Activated naive CD8-positive, alpha-beta T cell treated with anti-CD3 and anti-CD28 coated beads, Interleukin-2, amount 50 U/mL, for 24 hours (primary cell): ENCODE measurements at places on chromosomes 7 and 10.
A peak's percentile ranks its signal among the peaks of the same experiment; 100 is the strongest.

- DNase-seq, result no peak
Measured at GRCh38 chr7:102836191-102836919, 76.4 kb upstream of the LRRC17 start.

DNA sequence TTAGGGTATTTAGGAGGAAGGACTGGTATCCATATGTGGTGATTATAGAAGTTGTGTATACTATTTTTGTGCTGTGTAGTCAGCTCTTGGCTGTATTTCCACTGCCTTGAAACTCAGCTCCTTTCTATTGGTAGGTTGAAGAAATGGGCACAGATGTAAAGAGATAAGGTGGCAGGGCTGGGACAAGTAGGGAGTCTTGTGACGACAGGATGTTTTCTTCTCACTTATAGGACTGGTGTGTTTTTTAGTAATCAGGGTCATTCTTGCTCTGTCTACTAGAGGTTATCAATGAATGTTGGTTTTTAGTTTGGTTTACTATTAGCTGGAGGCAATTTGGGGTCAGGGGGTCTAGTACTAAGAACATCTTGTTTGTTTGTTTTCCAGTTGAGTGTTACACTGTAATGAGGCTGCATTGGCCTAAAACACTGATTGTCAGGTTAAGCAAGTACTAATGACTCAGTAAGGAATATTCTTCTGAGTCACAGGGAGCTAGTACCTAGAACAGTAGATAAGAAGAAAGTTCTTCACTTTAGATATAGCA lies 11.8 kb downstream of the UBN2 start:
- no peak for DNase-seq

DNA sequence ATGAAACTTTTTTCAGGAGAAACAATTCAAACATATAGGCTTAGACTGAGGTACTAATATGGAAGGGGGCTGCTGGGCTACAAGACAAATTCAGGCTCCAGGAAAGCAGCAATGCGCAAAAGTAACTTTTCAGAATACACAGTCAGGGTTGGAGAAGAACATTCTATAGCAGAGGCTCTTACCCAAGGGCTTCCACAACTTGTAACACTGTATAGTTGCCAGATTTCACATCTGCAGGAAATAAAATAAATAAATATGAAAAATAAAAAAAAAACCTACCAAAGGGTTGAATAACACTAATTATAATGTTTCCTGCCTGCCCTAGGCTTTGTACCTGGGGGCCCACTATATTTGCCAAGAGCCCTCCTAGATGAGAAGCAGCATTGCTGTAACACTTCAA lies 14.3 kb downstream of the MMS19 start:
- DNase-seq, result no peak

DNA sequence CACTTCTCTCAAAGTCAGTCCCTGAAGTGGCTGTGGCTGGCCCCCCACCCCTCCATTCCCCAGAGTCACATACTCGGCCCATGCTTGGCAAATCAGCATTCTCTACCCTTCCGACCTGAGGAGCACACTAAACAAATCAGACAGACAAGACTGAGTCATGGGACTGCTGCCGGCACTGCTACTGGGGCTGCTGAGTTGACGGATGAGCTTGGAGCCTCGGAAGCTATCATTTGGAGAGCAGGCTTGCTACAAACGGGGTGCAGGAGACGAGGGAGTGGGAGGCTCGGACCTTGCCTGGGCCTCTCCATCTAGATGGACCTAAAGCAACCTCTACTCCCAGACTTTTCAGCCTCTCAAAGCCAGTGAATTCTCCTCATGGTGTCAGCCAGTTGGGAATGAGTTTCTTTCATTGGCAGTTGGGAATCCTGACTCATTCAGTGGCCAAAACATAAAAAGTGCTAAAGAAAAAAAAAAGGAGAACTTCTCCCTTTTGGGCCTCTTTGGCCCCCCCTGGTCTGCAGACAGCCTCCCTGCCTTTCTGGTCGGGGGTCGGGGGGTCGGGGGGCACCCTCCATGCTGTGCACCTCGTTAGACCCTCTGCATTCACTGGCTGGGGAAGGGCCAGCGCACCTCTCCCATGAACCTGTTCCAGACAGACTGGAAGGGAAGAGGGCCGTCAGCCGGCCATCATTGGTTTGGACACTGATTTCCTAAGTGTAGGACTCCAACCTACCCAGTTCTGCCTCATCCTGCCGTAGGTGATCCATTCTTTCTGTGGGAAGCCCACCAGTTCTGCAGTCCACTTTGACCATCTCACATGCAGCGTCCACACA lies 52.3 kb upstream of the COL13A1 start:
- no peak for DNase-seq

- no peak for DNase-seq
Measured at GRCh38 chr10:101130984-101131961, at the start of gene TLX1. TLX1 (plus strand) TSS chr10:101131300; CDS start chr10:101131542, 242 bp downstream.

DNA sequence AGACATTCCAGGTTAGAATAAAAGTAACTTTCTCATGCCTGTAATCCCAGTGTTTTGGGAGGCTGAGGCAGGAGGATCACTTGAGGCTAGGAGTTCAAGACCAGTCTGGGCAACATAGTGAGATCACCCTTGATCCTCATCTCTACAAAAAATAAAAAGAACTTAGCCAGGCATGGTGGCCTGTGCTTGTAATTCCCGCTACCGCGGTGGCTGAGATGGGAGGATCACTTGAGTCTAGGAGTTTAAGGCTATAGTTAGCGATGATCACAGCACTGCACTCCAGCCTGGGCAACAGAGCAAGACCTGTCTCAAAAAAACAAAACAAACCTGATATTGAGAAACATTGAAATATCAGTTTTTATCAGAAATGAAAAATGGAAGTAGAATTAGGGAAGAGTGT lies 4.6 kb downstream of the TET1 start:
- DNase-seq, result no peak

DNA sequence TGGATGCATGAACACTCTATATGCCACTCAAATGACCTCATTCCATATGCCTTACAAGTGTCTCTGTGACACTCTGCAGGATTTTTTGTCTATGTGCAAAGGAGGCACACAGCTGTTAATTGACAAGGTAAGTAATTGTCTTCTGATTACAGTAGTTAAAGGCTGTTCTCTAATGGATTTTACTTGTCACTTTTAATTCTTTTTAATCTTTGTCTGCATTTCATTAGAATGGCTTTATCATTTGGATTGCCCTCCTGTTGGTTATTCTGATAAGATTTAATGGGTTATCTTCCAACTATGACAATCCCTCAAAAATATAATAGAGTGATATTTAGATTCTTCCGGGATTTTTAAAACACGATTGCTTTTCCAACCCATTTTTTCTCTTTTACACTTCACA lies 290.0 kb upstream of the TEX47 start:
- DNase-seq, result no peak

DNA sequence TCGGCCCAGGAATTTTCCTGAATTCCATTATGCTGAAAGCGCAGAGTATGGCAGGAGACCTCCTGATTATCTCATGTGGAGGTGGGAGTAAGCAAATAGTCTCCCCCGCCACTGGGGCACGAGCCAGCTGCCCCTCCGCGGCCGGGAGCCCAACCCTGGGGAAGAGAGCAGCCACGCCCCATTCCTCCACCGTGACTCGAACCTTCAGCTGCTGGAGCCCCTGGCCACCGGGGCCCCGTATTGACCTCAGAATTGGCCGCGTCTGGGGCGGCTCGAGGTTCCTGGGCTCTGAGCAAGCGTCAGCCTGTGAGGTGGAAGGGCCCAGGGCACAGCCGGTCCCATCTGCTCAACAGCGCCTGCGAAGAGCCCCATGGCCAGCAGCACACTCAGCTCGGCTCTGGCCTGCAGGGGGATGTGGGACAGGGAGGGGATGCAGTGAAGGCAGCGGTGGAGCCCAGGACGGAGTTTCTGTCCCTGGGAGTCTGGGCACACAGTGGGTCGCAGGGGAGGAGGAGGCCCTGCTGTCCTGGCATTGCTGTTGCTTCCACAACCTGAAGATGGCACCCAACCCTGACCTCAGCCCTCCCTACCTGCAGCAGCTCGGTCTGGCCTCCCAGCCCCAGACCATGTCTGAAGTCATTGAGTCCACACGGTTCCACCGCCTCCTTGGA lies 97.8 kb downstream of the CHST15 start:
- peak; percentile 14 for DNase-seq
